ENCODE measurements at places on chromosomes 13 and 19.

GRCh38 chr19:6378041-6378440 is 2.3 kb upstream of the PSPN start:
- peak; percentile 83 for DNase-seq

DNA sequence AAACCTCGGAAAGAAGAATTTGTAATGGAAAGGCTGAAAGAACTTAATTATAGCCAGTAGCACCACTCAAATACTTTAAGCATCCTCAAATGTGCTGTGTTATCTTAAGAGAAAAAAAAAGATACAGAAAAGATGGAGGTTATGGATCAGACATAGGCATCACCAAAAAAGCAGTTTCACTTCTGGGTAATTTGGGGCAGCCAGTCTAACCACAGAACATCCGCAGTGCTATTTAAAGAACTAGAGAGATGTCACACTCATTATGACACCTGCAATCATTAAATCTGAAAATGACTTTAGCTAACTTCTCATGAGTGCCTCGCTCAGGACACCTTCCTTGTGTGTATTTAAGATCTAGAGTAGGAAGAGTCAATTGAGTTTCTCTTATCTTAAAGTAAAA is 211.8 kb downstream of the RBM26 start:
- DNase-seq: no peak

DNA sequence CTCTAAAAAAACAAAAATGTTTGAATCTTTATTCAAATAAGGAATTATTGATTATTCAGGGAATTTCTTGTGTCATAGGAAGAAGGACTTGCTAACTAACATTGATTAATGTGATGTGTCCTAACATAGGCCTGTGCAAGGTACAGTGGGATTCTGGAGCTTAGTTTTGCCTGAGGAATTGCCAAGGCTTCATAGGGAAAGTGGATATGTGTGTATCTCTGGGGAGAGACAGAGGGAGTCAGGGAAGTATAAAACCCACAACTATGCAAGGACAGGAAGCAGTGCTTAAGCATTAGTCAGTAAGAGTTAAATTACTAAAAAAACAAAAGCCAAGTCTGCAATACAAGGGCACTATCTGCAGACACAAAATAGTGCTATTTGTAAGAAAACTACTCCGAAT is 59.6 kb downstream of the WDFY2 start:
- peak; percentile 95 for DNase-seq

DNA sequence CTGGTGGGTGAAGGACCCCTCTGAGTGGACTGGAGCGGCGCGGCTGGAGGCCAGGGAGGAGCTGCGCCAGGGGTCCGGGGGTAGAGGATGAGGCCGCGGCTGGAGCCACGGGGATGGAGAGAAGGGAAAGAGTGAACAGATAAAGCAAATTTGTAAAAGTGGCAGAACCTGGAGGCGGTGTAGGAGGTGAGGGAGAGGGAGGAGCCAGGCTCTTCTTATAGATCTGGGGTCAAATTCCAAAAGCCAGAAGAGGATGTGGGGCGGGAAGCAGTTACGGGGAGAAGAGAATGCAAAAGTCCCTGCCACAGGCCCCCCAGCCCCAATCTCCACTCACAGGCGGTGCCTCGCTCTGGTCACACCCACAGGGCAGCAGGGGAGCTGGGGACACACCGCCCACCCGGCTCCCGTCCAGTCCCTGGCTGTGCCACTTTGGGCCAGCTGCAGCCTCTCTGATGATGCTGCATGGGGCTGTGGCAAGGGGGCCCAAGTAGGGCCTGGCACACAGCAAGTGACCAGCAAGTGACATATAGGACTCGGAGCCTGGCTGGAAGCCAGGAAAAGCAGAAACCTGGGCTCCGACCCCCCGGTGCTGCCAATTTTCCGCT is 11.1 kb downstream of the LRRC4B start:
- DNase-seq: no peak

DNA sequence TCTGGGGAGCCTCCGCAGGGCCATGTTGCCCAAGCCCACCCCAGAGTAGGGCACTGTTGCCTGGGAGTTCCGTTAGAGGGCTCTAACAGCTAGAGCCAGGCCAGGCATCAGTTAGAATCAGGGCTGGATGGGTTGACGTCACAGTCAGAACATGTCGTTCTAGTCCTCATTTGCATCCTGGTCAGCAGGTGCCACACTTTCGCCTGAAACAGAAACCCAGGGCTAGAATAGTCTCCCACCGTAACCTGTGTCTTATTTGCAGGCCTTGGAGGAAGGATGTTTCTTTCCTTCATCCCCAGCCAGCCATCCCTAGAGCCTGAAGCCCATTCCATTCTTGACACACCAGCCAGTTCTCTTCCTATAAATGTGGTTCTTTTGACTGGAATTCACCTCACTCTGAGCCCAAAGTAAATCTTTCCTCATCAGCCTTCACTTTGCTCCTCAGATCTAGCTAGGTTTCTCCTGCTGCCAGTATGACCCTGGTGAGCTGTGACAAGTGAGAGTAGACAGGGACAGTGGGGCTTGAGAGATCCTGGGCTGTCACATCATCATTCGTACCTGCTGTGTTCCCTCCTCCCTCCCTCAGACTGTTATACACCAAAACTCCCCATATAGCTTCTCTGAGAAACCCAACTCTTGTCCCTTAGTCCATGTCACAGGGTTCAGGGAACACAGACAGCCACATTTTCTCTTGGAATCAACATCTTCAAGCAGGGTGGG is 12.2 kb upstream of the CCDC97 start:
- no peak for DNase-seq

DNA sequence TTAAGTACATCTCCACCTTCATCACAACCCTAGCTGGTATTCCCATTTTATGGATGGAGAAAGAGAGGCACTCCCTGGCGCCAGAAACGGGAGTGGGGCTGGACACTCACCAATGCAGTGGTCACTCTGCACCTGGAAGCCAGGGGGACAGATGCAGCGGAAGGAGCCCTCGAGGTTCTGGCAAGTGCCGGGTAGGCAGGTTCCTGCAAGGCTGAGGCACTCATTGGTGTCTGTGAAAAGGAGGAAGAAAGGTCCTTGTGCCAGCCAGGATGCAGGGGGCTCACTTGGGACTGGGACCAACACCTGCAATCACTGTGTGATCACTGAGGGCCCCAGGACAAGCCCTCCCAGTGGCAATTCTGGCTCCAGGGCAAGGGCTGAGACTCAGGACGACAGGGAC is 41.8 kb downstream of the CCL25 start:
- DNase-seq: no peak

- DNase-seq: no peak
Measured at GRCh38 chr19:47650700-47651099, 41.8 kb downstream of the BICRA start.

DNA sequence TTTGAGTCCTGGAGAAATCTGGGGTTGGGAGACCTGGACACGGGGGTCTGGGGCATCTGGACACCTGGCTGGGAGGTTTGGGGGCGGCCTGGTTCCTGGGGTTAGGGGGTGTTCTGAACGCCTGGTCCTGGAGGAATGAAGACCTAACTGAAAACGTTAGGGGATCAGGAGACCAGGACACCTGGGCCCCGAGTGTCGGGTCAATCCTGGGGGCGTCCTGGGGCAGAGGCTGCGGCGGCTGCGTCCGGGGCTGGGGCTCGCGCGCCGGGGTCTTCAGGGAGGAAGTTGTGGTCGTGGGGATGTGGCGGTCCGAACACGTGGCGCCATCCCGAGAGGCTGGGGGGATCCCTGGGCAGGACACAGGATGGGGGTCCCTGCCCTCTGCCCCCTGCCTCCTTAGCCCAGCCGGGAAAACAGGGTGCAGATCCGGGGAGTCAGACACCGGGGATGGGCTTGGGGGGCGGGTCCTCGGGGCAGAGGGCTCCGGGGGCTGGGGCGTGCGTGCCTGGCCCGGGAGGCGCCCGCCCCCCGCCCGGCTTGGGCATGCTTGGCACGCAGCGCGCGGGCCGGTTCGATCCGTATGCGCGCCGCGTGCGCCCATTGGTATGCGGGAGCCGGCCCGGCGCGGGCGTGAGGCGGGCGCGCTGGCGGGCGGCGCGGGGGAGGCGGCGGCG is 632 bp downstream of the NPAS1 start:
- DNase-seq: no peak

DNA sequence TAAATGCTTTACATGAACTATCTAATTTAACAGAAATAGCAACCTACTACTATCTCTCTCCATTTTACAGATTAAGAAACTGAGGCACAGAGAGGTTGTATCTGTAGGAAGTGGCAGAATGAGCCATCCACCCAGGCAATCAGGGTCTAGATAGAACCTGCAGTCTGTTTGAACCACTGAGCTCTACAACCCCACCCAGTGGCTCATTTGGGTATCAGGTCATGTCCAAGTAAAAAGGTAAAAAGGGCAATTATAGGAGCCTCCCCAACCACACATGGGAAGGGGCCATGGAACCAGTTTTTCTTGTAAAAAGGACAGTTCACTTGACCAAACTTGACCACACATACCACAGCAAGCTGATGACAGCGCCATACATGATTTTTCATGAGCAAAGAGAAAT is 92.9 kb upstream of the SGCG start:
- DNase-seq: peak; percentile 10

Measured in fibroblast of skin of scalp (primary cell).